Activated CD8-positive, alpha-beta memory T cell treated with anti-CD3 and anti-CD28 coated beads for 1 hour (primary cell): ENCODE measurements at places on chromosomes 3 and 15.

GRCh38 chr15:41936155-41936554, 36.2 kb downstream of the EHD4 start:
- no peak for DNase-seq

- no peak for DNase-seq
Measured at GRCh38 chr15:80695099-80695910, at the start of gene ABHD17C. TSS of gene ABHD17C (plus strand) at chr15:80695310. CDS start at chr15:80695430, 120 bp downstream.

DNA sequence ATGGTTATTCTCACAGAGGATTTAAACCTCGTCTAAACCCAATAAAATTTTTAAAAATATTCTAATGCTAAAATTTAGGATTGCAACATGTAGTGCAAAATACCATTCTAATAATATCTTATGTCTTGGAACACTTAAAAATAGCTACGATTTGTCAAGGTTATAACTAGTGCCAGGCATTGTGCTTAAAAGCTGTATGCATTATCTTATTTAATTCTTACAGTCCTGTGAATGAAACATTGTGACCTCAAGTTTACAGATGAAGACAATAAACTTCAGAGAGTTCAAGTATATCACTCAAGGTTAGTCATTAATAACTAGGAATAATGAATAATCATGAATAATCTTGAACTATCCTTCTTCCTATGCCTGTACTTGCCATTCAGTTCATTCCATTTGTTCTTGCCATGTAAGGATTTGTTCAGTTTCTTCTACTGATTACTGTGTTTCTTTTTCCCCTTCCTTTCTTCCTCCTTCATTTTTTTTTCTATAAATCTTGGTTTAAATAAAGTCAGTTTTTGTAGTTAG, 897.6 kb upstream of the NR2F2 start:
- DNase-seq = no peak

DNA sequence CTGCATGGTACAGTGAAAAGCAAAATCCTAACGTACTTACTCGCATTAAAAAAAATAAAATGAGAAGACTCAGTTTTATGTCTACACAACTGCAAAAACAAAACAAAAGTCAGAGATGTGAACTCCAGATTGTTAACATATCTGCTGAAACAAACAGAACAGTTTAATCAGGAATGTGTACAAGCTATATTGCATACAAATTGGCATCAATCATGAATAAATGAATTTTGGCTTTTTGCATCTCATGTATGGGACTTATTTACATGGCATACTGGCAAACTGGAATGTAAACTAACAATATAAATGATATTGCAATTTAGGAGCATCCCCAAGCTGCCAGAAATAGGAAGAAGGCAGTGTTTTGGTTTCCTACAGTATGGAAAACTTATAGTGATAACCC, 79.6 kb upstream of the NSMCE3 start:
- DNase-seq = no peak

DNA sequence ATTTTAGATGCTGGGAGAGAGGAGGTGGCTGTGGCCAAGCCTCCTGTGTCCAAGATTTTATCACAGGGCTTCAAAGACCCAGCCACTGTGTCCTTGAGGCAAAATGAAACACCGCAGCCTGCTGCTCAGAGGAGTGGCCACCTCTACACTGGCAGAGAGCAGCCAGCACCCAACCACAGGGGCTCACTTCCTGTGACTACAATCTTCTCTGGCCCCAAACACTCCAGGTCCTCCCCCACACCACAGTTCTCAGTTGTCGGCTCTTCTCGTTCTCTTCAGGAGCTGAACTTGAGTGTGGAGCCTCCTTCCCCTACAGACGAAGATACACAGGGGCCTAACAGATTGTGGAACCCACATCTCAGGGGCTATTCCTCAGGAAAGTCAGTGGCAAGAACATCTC, 45.6 kb downstream of the CDAN1 start:
- DNase-seq = no peak

DNA sequence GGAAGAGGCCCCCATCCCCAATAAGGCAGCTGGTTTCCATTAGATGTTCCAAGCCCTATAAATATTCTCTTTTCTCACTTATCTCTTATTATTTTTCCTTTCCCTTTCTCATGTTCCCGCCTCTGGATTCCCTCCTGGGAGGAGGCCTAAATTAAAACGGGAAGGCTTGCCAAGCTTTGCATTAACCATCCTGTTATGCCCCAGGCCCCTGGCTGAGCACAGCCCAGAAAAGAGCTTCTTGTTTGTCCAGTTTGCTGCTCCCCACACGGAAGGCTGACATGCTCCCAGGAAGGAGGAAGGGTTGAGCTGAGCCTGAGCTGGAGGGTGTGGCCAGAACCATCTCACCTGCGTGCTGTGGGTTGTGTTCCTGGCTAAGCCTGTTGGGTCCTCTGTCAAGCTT, 63.1 kb upstream of the BOC start:
- no peak for DNase-seq

DNA sequence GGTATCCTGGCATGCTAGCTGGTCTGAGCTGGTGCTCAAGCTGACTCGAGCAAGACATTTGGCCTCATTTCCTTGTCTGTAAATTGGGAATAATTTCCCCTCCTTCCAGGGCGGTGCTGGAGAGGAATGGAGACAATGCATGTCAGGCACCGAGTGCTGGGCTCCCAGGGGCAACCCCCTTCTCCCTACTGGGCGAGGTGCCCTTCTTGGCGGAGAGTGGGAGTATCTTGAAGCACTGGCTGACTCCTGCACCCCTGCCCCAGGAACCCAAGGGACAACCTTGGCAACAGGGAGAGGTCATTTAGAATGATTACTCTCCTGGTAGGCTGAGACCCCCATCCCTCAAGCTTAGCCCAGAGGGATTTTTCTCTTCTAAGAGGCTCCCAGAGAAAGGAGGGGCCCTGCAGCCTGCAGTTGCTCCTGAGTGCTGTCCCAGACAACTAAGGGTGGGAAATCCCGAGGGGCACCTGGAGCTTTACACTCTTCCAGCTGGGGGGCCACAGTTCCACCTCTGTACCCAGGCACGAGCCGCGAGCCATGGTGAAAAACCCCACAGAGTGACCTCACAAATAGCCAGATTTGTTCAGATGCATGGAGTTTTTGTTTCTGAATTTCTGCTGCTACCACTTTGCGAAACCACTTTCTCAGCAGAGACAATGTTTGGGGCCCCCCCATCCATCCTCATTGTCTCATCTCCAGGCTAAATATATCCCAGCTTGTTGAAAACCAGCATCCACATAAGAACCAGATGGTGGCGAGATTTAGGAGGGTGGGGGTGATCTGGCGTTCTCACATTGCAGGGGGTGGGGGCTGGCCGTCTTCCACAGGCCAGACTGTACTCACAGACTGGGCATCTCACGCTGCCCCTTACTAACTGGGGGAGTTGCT, 44.8 kb downstream of the ABTB1 start:
- DNase-seq = no peak

GRCh38 chr3:194023501-194024280, 112.3 kb upstream of the HES1 start:
- no peak for DNase-seq

DNA sequence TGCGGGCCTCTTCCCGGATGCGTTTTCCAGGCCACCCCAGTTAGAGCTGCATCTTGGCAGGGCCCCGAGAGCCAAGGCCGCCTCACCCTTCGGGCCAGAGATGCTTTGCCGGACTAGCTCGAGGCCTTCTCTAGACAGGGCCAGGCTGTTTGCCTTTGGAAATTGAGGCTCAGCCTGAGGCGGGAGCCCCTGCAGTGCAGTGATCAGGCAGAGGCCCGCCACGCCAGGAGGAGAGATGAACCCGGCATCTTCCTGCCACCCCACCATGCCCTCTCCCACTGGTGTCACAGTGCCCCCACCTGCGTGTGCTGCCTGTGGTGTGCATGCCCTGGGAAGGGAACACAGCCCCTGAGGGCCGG, 8.9 kb upstream of the ROPN1B start:
- DNase-seq = no peak

DNA sequence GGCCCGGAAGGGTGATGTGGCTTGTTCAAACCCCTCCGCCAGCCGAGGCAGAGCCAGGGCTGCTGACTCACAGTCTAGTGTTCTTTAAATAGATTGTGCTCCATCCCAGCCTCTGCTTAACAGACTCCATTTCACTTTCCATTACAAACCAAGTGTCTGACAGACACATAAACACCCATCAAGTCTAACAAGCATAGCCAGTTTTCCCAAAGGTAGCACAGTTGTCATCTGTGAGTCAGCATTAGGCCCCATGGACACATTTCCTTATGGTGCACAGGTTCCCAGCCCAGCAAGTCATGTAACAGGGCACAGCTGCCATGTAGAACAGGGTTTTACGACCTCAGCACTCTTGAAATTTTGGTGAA, 109.9 kb upstream of the RAP2B start:
- DNase-seq = no peak

DNA sequence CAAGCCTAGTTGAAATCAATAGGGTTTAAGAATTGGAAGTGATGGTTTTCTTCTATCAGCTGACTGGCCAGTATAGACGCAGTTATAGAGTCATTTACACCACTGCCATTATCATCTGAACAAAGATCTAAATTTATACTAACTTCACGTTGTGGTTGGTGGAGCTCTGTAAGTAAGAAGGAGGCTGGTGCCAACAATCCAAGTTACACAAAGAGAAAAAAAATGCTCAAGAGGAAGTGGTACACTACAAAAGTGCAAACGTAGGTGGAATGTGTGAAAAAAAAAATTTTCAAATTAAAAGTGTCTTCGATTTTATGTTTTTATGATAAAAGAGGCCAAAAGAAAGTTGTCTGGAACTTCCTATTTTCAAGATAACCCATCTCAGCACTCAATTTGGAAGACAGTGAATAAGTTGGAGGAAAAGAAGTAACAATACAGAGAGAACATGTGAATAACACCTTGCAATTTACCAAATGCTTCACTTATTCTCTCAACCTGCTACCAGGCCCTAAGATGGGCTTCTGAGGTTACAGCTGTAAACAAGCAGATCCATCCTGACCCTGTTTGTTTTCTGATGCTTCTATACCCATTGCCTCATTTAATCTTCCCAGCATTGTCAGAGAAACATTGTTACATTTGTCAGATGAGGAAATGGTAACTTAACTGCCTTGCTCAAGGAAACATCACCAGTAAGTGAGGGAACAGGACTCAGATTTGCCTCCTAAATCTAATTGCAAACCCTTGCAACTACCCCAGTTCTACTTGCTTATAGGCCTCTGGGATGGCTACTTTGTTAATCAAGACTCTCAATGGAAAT, 12.0 kb upstream of the TASOR start:
- no peak for DNase-seq

- DNase-seq = no peak
Measured at GRCh38 chr15:59792359-59792758, 103.2 kb upstream of the BNIP2 start.

DNA sequence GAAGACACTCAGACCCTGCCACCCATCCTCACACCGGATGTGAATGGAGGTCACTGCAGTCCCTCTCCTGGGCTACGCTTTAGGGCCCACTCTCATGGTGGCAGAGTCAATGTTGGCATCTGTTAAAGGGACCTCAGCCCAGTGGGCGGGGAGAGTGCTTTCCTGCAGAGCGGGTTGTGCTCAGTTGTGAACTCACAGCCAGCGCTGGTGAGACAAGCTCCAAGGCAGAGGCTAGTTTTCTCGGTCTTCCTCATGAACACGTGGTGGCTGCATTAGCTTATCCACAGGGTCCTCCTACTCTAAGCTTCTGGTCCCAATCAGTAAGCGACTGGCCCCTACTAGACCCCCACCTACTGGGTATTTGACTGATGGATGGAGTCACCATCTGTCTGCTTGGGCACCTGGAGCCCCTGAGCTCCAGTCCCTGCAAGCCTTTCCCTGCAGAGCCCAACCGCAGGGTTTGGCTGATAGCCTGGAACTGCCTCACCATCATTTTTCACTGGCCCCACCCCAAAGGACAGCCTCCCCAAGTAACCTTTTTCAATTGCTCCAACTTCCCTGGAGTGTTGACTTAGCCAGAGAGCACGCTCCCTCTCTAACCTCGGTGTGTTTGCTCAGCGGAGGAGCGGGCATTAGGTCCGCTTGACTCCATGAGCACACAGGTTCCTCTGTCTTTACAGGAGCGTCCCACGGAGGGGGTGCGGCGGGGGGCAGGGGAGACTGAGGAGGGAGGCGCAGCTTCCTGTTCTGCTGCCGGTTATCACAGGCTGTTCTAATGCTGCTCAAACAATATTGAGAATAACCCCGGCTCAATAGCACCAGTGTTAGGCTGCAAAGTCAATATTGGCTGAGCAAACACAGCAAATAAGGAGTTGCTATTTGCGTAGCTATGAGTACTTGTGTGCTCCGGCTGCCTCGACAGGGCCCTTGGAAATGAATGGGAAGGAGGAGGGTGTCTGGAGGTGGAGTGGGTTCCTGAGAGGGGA, 141.7 kb downstream of the RPLP1 start:
- no peak for DNase-seq

DNA sequence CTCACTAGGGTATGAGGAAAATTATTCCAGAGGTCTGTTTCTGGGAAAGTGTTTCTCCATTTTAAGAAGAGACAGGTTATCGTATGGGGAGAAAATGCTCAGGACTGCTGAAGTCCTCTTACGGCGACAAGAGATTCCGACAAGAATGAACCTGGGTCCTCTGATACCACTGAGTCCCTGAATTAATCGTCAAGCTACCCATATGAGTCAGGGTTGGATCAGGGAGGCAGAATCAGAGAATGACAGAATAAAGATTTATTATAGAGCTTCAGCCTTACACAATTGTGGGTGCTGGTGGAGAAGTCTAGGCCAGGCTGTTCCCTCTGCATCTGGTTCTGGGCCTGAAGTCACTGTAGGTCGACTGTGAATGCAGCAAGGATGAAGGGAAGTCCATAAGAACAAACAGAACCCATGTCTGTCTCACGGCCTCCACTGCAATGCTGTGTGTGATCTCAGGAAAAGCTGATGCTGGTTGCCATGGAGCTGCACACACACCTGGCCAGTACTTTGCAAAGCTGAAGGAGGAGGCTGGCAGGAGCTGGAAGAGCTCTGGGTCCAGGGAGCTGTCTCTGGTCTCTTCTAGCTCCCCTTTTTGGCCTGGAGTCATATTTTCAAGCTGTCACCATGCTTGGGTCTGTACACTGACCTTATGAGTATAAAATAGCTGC, 83.9 kb downstream of the HHLA2 start:
- no peak for DNase-seq

GRCh38 chr3:42936157-42936981, 30.4 kb downstream of the ZNF662 start:
- no peak for DNase-seq

DNA sequence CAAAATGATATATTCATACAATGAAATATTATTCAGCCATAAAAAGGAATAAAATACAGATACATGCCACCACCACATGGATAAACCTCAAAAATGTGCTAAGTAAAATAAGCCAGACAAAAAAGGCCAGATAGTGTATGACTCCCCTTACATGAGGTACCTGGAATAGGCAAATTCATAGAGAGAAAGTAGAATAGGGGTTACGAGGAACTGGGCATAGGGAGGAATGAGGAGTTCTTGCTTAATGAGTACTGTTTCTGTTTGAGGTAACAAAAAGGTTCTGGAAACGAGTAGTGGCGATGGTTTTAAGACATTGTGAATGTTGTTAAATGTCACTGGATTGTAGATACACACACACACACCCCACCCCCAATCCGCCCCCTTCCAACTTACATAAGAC, 8.2 kb downstream of the RAF1 start:
- DNase-seq = no peak
